ENCODE measurements at places on chromosomes 2 and 18. TPM values are rescaled to one million over a fixed set of nuclear protein-coding genes. Genes with fewer than 3 reads are reported as not detected.

NAGK gene
- total RNA-seq: 58.1 TPM

HAAO gene
- 0.90 TPM for total RNA-seq

TMEM178A gene
- 0.36 TPM for total RNA-seq

LYG1 gene
- 0.09 TPM for total RNA-seq

NOP58 gene
- total RNA-seq: 71.4 TPM

CFAP53 gene
- 0.57 TPM for total RNA-seq

PDE1A gene
- total RNA-seq: 34.9 TPM

RNF125 gene
- total RNA-seq: 0.65 TPM

NYAP2 gene
- total RNA-seq: not detected

ZDBF2 gene
- total RNA-seq: 20.9 TPM

DNA sequence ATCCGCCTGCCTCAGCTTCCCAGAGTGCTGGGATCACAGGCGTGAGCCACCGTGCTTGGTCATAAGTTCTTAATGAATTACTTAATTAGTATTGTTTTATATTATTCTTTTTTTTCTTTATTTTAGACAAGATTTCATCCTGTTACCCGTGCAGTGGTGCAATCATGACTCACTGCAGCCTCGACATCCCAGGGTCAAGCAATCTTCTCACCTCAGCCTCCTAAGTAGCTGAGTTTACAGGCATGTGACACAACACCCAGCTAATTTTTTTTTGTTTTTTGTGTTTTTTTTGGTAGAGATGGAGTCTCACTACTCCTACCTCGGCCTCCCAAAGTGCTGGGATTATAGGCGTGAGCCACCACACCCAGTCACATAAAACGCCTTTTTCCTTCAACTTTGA, 17.3 kb downstream of the C2orf42 start:
- DNase-seq: no peak

- peak; percentile 2 for DNase-seq
Observed at GRCh38 chr2:162934191-162934590, 95.6 kb upstream of the KCNH7 start.

DNA sequence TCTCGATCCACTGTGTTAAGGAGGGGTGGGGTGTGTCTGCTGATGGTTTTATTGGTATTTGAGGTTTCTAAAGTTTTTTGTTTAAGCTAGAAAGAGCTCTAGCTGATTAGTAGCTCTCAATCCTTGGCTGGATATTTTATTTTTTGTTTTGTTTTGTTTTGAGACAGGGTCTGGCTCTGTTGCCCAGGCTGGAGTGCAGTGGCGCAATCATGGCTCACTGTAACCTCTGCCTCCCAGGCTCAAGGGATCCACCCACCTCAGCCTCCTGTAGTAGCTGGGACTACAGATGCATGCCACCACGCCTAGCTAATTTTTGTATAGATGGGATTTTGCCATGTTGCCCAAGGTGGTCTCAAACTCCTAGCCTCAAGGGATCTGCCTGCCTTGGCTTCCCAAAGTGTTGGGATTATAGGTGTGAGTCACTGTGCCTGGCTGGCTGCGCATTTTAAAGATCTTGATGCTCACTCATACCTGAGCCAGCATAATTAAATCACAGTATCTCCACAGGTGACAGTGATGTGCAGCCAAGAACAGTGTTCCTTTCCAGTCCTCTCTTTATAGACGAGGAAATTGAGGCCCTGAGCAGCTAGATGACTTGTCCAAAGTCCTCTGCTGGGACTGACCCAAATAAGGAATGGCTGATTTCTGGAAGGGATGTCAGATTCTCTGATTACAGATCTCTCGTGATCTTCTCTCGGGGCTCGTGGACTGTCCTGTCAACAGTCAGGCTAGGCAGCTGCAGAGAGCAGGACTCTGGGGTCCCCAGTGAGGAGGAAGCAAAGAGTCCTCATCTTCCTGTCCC, 44.5 kb downstream of the SPTBN1 start:
- DNase-seq: no peak

DNA sequence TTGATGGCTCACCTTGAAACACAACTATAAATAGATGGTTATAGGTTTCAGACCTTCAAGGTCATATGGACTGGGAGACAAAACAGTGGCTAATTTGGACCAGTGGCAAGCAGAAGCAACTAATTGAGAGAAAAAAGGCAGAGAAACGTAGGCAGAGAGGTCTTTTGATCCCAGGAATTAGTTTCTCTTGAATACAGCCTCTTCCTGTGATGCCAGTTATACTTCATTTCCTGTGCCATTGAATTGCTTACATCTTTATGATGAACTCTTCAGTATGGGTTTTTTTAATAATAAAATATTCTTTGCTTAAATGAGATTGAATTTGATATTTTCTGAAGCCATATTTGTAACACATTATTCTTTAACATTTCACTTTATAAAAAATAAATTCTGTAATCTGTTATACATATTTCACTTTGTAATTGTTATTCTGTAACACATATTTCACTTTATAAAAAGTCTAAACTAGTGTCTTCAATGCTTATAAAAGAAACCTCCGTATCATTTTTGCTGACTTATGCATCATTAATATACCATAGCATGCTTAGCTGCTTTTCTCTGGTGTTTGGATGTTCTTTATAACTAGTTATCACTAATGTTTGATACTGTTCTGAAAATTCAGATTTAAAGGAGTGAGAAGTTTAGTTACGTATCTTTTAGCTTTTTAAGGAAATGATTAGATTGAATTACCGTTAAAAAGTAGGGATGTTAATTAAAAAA, 8.9 kb downstream of the VAPA start:
- no peak for DNase-seq

DNA sequence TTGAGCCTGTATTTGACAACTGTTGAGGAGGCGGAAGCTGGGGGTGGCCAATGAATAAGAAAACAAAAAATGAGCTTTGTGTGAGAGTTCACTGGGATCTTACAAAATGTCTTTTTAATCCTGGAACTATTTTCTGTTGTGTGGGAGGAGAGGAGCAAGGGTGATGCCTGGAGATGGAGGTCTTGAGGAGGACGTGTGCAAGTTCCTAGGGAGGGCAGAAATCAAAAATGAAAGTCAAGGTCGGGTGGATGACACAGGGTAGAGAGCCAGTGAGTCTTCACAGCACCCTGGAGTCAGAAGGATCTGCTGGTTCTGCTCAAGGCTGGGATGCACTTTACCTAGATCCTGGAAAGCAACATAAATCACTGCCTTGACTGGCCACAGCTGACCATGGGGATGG, 180.3 kb upstream of the PKDCC start:
- no peak for DNase-seq

GRCh38 chr2:191573216-191573615, 104.7 kb upstream of the NABP1 start:
- DNase-seq: no peak

DNA sequence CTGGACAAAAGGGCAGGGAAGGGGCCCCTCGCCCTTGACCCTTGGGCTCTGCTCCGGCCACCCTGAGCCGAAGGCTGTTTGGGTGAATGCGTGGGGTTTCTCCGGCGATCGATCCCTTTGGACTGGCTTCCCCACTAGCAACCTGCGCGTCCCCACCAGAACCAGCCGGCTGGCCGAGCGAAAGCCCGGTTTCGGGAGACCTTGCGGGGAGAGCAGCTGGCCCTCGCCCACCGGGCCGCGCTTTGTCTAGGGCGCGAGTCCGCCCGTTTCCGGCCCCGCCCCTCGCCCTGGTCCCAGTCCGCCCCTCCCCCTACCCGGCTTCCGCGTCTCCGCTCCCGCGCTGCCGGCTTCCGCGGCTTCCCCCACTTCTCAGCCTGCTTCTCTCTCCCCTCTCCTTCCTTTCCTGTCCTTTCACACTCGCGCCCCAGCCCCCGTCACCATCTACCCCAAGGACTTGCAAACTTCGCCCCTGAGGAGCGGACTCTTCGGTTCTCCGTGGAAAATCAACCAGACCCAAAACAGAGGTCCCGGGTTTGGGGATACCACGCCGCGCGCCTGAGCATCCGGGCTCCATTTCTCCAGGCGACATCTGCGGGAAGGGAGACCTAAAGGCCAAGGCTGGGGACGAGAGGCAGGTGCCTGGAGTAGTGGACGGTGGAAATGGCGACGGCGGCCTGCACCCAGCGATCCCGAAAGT, 48.0 kb upstream of the ATP6V1B1 start:
- DNase-seq: no peak

DNA sequence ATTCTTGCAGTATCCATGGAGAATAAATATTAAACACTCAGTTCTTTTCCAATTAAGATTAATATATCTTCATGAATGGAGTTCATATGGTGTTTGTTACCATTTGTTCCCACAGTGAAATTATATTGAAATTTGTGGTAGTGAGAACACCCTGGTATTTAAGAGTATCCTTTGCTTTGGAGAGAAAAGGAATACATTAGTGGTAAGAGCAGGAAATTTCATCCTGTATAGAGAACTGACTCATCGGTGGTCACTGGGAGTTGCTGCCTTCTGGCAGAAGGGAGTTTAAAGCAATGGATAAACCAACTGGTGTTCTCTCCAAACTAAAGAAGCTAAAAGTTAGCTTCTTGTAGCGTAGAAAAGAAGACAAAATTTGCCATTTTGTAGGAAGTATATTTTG, 107.3 kb downstream of the MYO1B start:
- DNase-seq: peak; percentile 74

DNA sequence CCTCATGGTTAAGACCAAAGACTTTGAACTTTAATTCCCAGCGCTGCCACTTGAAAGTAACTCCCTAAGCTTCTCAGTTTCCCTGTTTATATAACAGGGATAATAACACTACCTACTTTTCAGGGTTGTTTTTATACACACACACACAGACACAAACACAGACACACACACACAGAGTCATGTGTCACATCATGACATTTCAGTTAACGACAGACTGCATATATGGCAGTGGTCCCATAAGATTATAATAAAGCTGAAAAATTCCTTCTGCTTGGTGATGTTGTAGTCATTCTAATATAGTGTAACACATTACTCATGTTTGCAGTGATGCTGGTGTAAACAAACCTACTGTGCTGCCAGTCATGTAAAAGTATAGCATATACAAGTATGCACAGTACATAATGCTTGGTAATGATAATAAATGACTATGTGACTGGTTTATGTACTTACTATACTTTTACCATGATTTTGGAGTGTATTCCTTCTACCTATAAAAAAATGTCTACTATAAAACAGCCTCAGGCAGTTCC, 89.2 kb upstream of the ITGA4 start:
- no peak for DNase-seq

DNA sequence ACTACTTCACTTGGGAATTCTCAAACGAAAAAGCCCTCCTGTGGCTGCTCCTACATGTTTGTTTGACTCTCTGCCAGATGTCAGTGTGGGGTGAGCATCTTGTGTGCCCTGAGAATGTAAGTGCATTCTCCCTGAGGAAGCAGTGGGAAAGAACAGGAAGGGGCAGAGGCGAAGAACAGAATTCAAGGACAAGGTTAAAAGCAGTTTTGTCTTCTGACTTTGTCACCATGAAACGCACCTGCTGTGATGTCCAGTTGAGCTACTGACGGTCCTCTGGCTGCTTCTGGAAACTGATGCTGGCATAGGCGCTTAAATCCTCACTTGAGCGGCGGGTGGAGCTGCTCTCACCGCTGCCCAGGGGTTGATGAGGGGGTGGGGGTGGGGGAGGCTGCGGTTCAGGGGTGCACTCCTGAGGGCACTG, 4.9 kb downstream of the IRS1 start:
- peak; percentile 77 for DNase-seq

GRCh38 chr2:112048887-112049286, 6.2 kb upstream of the TMEM87B start:
- peak; percentile 89 for DNase-seq

DNA sequence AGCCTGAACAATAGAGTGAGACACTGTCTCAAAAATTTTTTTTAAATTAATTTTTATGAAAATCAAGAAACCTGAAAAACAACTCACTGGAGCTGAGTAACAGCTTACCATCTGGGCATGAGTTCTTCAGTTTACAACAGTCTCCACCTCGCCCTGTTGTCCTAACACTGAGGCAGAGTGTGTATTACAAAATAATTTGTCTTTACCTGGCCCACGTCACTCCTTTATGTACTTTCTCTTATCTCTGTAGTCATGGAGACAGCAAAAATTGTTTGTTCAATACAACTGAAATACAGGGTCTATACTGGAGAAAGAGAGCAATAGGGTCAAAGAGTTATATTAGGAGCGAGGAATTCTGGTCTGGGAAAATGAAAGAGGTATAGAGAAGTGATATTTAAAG, 48.1 kb downstream of the CYTIP start:
- no peak for DNase-seq

- no peak for DNase-seq
Observed at GRCh38 chr2:221289846-221290245, 282.3 kb downstream of the EPHA4 start.

DNA sequence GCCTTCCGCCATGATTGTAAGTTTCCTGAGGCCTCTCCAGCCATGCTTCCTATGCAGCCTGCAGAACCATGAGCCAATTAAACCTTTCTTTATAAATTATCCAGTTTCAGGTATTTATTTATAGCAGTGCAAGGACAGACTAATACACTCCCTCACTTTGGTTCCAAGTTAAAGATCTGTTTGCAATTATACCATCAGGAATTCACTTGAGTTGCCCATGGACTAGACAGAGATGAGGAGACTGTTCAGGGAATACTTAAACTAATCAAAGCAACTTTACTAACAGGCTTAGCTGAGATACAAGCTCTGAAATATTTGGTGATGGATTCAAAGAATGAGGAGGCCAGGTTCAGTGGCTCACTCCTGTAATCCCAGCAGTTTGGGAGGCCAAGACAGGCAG, 190.0 kb downstream of the MTCL1 start:
- DNase-seq: no peak

- DNase-seq: peak; percentile 98
Observed at GRCh38 chr18:12947285-12948049, at the start of gene SEH1L. Gene SEH1L (plus strand): TSS chr18:12948011. CDS start chr18:12948122, 111 bp downstream.

Data from fibroblast of the aortic adventitia (primary cell).